ENCODE measurements at places on chromosomes 11 and 22.
A peak's percentile ranks its signal among the peaks of the same experiment; 100 is the strongest.

GRCh38 chr11:76238551-76238950 lies 32.2 kb upstream of the WNT11 start:
- DNase-seq: no peak

- no peak for DNase-seq
These were observed 77.2 kb upstream of the FTH1 start for GRCh38 chr11:62044639-62045121.

GRCh38 chr11:59560290-59560701 lies 49.0 kb downstream of the OR4D9 start:
- peak; percentile 70 for DNase-seq

DNA sequence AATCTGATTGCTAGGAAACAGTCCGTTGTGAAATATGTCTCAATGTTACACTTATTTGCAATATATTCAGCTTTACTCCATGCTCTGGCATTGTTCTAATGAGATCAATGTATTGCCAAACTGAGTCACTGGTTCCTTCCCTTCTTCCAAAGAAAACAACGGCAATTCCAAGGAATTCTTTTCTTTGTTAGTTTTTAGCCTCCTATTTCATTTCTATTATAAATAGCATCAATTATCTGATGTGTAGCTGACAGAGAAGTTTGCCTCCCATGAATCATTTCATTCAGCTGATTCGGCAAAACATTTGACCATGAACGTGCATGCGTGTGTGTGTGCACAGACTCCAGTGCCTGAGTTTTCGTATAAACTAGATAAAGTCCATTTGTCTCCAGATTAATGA lies 346.8 kb downstream of the ETS1 start:
- peak; percentile 43 for DNase-seq

DNA sequence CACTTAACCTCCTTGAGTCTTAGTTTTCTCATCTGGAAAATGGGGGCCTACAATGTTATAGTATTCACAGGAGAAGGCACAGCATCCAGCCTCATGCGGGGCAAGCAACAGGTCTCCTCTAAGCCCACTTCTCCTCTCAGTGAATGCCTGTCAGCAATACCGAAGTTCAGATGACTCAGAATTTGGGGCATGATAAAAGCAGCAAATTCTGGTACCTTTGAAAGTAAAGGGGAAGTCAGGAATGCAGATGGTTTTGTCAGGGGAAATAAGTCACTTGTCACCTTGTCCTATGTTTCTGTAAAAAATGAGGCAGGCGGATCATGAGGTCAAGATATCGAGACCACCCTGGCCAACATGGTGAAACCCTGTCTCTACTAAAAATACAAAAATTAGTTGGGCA lies 350.2 kb downstream of the LARGE1 start:
- DNase-seq: no peak

DNA sequence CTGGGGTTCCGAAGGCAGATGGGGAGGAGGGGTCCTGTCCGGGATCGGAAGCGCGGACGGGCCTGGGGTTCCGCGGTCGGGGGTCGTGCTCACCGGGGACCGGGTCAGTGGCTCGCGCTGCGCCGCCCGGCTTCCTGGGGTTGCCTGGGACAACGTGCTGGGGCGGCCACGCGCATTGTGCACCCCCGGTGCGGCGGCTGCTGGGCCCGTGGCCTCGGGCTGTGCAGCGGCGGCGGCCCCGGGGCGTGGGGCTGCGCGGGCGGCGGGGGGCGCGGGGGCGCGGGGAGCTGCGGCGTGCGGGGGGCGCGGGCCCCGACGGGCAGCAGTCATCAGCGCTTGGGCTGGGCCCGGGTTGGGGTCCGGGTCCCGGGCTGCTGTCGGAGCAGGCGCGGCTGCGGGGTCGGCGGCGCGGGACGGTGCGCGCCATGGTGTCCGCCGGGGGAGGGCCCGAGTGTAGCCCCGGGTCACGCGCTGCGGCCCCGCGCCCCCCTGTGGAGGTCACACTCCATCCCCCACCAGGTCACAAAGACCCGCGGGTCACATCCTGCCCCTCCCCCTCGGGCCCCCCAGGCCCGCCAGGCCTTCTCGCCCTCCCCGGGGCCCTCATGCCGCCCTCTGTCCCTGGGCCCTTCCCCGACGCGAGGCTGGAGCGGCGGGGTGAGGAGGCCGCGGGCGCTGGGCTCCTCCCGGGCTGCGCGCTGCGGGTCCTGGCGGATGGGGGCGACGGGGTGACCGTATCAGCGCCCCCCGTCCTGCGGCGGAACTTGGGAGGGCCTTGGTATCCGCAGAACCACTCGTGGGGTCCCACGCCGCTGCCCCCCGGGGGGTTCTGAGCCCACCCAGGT lies at the start of gene TTLL8:
Gene TTLL8 (minus strand): TSS at position 238 of the 845 bp plus-strand sequence.
- DNase-seq: no peak

DNA sequence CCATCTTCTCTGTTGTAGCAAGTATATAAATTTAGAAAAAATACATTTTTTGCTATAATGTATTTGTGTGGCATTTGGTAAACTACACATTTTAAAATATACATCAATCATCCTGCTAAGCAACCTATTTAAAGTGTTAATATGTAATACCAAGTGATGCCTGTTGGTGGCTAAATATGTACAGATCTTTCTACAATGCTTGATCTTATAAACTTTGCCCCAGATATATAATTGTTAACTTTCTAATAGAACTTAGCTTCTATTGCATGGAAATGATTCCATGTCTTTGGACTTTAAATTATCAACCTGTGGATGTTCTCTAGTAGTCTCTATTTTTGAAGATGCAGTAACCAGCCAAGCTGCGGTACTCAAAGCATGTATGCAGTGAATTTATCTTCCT lies 1260.4 kb upstream of the RAG2 start:
- DNase-seq: no peak

GRCh38 chr11:28461338-28461737 lies 353.1 kb downstream of the METTL15 start:
- peak; percentile 71 for DNase-seq

DNA sequence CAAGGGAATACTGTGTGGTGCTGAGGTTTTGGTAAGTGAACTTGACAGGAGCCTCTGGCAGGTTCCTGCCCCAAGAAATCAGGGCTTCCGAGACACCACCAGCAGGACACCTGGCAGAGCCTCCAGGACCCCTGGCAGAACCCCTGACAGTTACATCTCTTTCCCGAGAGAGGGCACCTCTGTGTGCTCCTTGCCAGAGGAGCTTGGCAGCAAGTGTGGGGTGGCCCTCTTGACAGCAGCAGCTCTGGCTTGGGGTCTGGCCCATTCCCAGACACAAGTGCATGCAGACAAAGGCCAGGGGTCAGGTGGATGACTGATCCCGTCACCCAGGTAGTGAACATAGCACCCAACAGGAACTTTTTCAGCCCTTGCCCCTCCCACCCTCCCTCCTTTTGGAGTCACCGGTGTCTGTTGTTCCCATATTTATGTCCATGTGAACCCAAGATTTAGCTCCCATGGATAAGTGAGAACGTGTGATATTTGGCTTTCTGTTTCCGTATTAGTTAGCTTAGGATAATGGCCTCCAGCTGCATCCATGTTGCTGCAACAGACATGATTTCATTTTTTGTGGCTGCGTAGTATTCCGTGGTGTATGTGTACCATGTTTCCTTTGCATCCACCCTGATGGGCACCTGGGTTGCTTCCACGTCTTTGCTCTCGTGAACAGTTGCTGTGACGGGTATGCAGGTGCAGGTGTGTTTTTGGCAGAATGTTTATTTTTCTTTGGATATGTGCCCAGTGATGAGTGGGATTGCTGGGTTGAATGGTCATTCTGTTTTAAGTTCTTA lies 21.2 kb upstream of the OSBPL5 start:
- no peak for DNase-seq

GRCh38 chr11:43918662-43919061 lies 23.8 kb upstream of the C11orf96 start:
- DNase-seq: no peak

- no peak for DNase-seq
These were observed 320.8 kb downstream of the BLID start for GRCh38 chr11:121795174-121795573.

- peak; percentile 93 for DNase-seq
These were observed 39.6 kb downstream of the TSPAN18 start for GRCh38 chr11:44766112-44766971.

GRCh38 chr22:21605887-21606564 lies 23.8 kb downstream of the YDJC start:
- DNase-seq: no peak

- DNase-seq: no peak
These were observed 14.6 kb downstream of the GLB1L2 start for GRCh38 chr11:134346101-134346975.

GRCh38 chr11:111417766-111418435 lies 38.8 kb upstream of the POU2AF1 start:
- peak; percentile 99 for DNase-seq

DNA sequence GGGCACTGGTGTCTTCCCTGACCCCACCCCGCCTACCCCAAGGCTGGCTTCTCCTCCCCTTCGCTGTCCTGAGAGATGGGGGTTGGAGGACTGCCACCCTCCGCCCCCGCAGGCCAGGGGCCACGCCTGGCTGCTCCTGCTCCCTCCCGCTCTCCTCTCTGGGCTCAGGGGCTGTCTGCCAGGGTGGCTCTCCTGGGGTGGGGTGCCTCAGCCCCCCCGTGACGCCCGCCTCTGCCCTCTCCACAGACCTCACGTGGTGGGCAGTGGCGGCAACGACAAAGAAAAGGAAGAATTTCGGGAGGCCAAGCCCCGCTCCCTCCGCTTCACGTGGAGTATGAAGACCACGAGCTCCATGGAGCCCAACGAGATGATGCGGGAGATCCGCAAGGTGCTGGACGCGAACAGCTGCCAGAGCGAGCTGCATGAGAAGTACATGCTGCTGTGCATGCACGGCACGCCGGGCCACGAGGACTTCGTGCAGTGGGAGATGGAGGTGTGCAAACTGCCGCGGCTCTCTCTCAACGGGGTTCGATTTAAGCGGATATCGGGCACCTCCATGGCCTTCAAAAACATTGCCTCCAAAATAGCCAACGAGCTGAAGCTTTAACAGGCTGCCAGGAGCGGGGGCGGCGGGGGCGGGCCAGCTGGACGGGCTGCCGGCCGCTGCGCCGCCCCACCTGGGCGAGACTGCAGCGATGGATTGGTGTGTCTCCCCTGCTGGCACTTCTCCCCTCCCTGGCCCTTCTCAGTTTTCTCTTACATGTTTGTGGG lies 8.1 kb downstream of the RCOR2 start:
- DNase-seq: no peak

DNA sequence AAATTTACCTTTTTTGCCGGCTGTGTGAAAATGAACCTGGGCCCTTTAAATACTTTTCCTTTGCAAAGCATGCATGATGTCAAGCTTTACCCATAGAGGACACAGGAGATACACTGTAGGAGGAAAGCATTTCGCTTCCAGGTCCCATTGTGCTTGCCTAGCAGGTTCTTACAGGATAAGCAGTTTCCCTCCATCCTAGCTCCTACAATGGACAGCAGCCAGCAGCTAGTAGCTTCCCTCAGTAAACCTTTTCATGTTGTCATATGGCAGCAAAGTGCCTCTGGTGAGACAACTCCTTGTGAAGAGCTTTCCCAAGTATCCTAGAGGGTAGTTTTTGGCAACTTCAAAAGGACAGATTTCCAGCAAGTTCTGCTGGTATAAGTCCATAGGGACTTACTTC lies 78.4 kb downstream of the RBFOX2 start:
- DNase-seq: no peak

DNA sequence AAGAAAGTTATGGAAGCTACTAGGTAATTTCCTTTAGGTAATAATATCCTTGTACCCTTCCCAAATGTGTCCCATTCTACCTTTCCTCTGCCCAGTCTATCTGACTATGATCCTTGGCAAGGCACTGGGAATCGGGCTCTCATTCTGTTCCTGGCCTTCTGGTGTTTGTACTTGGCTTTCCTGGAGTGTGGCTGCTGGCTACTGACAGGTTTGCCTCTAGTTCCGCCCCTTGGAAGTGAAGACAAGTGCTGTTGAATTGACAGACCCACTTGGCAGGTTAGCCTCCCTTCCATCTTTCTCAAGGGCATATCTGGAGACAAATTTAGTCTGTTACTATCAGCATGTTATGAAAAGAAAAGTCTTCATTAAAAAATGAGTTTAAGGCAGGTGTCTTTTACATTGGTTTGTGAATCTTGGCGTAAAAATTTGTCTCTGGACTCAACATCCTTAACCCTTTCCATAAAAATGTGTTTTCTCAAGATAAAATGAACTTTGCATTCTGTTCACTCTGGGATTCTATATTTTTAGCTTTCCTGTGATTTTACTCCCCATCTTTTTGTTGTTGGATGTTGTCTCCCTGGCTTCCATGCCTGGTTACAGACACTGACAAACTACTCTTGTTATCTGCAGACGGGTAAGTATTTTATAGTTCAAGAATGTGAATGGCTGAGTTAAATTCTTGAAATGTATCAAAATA lies 287.4 kb upstream of the PDGFD start:
- DNase-seq: no peak

DNA sequence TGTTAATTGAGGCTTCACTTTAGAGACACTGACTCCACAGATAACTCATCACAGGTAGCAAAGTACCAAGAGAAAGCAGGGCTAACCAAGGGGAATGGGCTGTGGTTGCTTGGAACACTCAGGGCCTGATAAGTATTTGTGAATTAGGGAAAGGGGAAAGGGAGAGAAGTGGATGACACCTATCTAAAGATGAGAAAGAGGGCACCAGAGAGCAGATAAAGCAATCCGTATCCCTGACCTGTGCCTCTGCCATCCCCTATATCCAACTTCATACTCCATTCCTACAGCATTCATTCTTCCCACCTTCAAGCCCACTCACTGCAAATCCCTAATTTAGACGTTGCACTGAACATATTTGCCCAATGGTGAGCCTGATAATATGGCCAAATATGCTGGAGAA lies 43.0 kb upstream of the API5 start:
- no peak for DNase-seq

DNA sequence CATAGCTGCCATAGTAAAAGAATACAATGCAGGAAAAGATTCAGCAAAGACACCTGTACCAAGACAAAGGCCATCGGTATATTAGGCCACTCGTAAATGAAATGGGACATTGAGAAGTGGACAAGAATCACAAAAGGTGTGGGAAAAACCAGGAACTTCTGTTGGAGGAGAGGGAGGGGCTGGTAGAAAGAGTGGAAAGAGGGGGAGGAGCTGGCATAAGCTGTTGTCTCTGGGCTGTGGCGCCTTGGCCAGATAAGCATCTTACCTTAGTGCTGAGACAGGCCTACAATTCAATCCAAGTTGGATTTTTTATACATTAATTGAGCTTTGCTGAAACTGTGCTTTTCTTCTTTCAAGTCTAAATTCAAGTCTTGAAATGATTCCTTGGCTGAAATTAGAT lies 37.1 kb downstream of the ZNF202 start:
- no peak for DNase-seq

DNA sequence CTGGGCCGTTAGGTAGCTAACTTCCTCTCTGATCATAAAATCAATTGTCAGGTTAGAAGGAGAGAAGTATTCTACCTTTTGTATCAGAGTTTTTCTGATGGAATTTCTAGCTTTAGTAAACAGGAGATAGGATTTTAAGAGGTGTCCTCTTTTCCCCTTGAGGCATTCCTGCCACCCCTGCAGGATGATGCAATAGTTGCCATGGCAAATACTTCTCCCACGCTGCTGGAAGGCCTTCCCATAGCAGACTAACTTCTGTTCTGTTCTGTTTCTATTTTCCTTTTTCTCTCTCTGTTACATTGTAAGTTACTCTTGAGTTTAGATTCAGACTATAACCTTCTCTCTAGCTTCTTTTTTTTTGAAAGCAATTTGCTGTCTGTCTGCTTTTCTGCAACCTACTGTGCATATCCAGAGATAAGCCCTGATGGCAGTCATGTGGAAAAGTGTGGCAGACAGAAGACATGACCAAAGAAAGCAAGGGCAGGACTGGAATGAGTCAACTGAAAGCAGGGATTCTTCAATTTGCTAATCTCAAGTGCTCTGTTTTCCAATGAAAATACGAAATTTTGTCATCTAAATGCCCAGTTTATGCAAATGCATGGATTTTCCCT lies 679.1 kb downstream of the DLG2 start:
- DNase-seq: peak; percentile 7

GRCh38 chr11:126211236-126212088 lies at the start of the genes FAM118B and RPUSD4:
FAM118B (plus strand) TSS chr11:126211782; CDS start chr11:126235002, 23,220 bp downstream.
RPUSD4 (minus strand) TSS chr11:126211650; CDS start chr11:126211638, 12 bp downstream.
- peak; percentile 96 for DNase-seq

Data from IMR-90 (cell line).